ENCODE measurements at places on chromosomes 4 and X.

DNA sequence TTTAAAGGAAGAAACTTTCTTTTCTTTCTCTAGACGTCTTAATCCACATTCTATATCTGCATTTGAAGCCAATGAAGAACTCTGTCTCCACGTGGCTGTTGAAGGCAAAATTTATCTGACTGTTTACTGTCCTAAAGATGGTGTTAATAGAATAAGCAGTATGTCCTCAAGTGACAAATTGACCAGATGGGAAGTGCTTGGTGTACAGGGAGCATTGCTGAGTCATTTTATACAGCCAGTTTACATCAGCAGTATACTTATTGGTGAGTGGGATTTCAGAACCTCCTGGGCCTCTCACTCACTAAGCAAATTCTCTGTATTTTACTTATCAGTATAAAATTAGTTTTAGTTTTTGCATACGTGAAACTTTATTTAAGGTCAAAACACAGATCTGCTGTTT, 33.7 kb downstream of the ADAD1 start:
- no peak for DNase-seq

- no peak for DNase-seq
Observed at GRCh38 chrX:69016293-69016941, 148.8 kb downstream of the PJA1 start.

- DNase-seq: no peak
Observed at GRCh38 chr4:170374770-170375169, 285.0 kb upstream of the AADAT start.

GRCh38 chrX:138058931-138059330, 493.0 kb downstream of the ZIC3 start:
- no peak for DNase-seq

DNA sequence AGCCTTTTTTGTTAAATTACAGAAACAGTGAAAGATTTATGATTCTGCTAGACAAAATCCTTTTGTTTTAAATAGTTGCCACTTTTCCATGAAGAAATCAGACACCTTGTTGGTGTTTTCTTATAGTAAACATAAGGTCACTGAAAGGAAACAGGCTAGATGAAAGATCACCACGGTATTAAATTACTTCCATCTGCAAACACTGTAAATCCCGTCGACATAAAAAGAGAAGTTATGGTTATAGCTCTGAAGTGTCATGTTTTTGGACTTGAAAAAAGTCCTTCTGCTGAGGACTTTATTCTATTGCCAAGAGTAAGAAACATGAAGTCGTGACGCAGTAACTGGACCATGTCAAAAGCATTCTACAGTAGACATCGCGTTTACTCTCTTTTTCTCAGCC, 567.6 kb upstream of the SLIT2 start:
- DNase-seq: no peak

DNA sequence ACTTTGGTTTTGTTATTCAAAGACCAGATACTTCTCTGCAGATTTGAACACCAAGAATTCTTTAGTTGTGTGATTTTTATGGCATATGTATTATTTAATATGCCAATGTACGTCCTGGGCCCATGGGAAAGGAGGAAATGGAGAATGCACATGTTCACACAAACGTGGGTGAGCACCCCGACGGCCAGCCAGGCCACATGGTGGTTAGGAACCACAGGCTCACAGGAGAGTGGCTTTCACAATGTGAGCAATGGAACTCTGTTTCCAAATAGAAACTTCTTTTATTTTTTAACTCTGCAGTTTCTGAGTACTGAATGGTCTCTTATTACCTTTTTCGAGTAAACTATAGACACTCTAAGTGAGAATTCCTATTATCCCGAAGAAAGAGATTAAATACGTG, 58.0 kb upstream of the UNC5C start:
- no peak for DNase-seq

GRCh38 chr4:42050516-42051249, 60.4 kb downstream of the SLC30A9 start:
- no peak for DNase-seq

- DNase-seq: no peak
Observed at GRCh38 chrX:94721386-94721785, 1047.4 kb downstream of the FAM133A start.

DNA sequence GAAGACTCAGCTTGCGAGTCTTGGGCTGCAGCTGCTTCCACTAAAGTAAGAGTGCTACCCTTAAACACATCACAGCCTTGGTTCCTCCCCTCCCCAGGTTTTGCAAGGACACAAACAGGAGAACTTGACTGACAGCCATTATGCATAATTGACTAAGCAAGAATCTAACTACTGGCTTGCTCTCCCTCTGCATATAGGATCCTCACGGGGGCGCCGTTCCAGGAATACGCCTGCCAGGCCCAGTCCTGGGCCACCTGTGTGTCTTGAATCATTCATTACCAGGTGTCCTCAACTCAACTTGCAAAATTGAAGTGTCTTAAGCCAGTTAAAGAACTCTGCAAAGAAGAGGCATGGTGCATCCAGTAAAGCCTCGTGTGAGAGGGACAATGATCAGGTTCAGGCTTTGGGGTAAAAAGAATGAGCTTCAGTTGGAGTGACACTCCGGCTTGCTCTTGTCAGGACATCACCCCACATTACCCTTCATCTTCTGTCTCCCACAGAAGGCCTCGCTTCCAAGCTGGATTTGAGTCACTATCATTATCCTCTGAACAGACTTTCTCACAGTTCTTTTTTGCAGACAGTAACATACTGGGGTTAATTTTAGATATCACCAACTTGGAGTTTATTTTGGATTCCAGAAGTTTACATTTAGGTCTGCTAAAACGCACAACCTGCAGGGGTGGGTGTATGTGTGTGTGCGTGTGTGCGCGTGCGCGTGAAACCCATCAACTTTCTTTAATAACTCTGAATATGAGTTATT, 273.5 kb upstream of the HS3ST1 start:
- no peak for DNase-seq

- DNase-seq: peak; percentile 34
Observed at GRCh38 chrX:46381630-46382029, 163.6 kb downstream of the ZNF674 start.

- DNase-seq: no peak
Observed at GRCh38 chr4:58272311-58272710, 1162.1 kb upstream of the IGFBP7 start.

GRCh38 chr4:38620065-38620464, 43.9 kb upstream of the KLF3 start:
- DNase-seq: no peak

DNA sequence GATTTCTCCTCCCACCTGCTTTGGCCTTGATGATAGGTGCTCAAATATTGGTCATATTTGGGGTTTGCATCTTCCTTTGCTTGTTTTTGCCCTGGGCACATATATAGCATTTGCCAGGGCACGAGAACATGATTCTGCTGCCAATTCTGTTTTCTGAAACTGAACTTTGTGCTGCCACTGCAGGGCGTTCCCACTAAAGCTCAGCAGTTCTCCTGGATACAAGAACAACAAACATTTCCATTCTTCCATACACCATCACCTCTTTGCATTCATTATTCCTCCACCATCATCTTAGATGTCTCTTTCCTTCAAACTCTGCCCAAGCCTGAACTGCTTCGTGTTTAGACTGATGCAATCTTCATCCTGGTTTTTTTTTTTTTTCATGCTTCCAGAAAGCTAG, 36.3 kb upstream of the GATB start:
- no peak for DNase-seq

DNA sequence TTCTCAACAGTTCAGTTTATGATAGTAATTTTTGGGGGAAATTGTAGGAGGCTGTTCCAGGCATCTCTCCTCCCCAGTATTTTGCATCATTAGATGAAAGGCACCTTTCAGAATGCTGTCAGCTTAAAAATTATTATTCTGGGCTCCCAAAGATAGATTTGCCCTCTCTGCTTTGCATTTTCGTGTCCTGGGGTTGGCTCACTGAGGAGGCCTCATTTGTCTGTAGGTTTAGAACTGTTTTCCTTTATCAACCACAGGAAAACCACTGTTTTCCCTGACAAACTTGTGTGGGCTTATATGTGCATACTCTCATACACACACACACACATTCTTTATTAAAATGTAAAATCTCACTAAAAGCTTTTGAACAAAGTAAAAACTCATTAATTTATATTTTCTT, 197.2 kb upstream of the VCX3A start:
- DNase-seq: no peak

DNA sequence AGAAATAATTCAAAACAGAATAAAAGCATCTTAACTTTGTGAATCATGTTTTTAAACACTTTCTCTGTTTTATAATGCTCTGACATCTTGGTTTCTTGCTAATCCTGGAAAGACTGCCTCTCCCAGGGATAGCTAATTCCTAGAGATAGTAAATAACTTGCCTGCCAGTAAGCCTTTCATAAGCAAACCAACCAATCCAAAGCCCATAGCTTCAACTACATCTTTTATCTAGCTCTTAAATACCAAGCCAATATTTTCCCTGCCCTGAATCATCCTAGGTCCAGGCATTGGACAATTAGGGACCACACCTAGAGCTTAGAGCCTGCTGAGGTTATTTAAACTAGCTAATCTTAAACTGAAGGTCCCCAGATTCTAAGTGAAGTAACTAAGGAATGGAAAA, 223.7 kb upstream of the DIPK2B start:
- no peak for DNase-seq

GRCh38 chr4:147794314-147794680, 62.4 kb downstream of the ARHGAP10 start:
- no peak for DNase-seq

DNA sequence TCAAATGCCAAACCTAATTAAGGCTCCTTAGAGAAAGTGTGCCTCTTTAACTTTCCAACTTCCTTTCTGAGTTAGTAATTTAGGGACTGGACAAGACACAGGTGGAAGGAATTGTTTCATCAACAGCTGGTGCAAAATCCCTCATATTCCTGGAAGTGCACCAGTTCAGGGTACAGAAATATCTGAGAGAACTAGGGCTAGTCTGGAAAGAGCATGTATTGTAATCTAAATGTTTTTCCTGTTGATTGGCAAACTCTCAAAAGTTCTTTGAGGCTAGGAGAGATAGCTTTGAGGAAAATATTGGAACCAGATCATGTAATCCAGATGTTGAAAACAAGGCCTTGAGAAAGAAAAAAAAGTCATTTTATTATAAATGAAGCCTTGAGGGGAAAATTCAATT, 98.1 kb upstream of the C1GALT1C1 start:
- DNase-seq: no peak

DNA sequence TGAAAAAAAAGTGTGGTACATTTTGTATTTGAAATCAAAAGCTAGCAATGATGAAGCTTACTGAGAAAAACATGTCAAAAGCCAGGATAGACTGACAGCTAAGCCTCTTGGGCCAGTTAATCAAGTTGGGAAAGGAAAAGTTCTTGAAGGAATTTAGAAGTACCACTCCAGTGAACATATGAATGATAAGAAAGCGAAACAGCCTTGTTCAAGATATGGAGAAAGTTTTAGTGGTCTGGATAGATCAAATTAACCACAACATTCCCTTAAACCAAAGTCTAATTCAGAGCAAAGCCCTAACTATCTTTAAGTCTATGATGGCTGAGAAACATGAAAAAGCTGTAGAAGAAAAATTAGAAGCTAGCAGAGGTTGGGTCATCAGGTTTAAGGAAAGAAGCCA, 268.3 kb downstream of the PDHA2 start:
- no peak for DNase-seq

DNA sequence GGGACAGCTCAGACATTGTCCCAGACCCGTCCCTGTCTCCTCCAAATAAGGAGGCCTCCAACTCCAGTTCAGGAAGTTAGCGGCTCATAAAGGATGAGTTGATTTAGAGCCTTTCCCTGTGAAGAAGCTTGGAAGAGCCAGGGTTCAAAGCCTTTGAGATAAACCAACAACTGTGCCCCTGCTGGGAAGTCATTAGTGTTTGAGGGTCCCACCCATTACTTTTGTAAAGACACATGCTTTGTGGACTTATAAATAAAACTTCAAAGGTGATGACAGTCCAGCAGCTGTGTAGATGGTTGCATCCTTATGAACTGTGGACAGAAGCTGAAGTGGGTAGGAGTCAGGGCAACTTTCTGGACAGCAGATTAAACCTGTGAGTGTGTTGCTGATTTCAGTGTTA, 86.0 kb upstream of the PGRMC2 start:
- no peak for DNase-seq

GRCh38 chr4:91904556-91904955, 399.2 kb upstream of the GRID2 start:
- no peak for DNase-seq

GRCh38 chrX:38923451-38923969, 122.3 kb downstream of the MID1IP1 start:
- no peak for DNase-seq

DNA sequence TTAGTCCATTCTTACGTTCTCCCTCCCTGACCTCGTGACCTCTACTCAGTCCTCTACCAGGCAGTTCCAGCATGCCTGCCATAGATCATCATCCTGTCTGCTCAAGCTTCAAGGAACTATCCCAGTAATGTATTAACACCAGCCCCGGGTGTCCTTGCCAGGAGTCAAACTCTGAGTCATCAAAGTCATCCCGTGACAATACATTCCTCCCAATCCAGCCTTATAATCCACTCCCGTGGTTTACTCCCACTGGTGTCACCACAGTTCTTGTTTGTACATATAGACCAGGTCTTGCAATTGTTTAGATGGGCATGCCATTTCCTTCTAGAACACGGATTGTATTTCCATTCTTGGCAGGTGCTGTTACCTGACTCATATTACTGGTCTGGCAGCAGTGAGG, 68.7 kb upstream of the TAB3 start:
- no peak for DNase-seq

DNA sequence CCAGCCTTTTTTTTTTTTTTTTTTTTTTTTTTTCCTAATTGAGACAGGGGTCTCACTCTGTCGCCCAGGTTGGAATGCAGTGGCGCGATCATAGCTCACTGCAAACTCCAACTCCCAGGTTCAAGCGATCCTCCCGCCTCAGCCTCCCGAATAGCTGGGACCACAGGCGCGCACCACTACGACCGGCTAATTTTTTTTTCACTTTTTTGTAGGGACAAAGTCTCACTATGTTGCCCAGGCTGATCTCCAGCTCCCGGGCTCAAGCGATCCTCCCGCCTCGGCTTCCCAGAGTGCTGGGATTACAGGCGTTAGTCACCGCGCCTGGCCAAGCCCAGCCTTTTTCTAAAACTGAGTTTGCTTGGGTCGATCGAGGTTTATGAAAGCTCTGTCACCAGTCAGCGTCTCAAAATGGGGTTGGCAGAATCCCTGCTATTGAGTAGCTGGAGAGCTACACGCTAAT, 1.3 kb upstream of the OTUD5 start:
- DNase-seq: peak; percentile 56

DNA sequence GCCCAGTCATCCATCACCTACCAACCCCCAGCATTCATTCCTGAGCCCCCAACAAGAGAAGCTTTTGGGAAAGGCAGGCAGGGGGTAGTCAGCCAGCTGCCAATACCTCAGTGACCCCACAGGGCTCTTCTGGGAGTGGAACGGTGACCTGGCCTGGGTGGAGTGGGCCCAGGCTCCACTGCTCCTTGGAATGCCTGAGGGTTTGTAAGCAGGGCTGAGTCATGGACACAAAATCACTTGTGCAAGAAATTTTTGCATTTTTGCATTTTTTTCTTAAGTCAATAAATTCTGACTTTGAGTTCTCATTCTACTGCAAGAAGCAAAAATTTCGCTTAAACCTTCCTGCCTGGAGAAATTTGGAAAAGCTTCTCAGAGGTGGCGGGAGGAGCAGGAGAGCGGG, 18.5 kb downstream of the SORCS2 start:
- no peak for DNase-seq

- no peak for DNase-seq
Observed at GRCh38 chr4:160848901-160849760, 1314.7 kb downstream of the FSTL5 start.
